A549 treated with ZK216348 at 1 μM for 4 hours (cell line): ENCODE measurements at places on chromosomes 1 and 21. TPM values are rescaled to one million over a fixed set of nuclear protein-coding genes. Genes with fewer than 3 reads are reported as not detected.

FAM151A gene
- 0.12 to 0.15 TPM in 2 of 5 replicates, not detected in the others for total RNA-seq

AMPD1 gene
- 0.32 TPM in 1 of 5 replicates, not detected in the others for total RNA-seq

NHLH1 gene
- 0.34 to 0.79 TPM (median 0.47 TPM) in 5 replicates for total RNA-seq

DIO1 gene
- total RNA-seq, result not detected in 5 replicates

CCDC185 gene
- 0.07 to 0.12 TPM in 2 of 5 replicates, not detected in the others for total RNA-seq

NPHS2 gene
- not detected in 5 replicates for total RNA-seq

BTBD8 gene
- total RNA-seq, result 0.25 to 1.1 TPM (median 1.0 TPM) in 5 replicates

NR1I3 gene
- total RNA-seq, result not detected in 5 replicates
